EL (cell line): ENCODE measurements at places on chromosomes 4 and X.

GRCh38 chr4:25588206-25588605, 67.4 kb upstream of the SLC34A2 start:
- DNase-seq, result no peak

DNA sequence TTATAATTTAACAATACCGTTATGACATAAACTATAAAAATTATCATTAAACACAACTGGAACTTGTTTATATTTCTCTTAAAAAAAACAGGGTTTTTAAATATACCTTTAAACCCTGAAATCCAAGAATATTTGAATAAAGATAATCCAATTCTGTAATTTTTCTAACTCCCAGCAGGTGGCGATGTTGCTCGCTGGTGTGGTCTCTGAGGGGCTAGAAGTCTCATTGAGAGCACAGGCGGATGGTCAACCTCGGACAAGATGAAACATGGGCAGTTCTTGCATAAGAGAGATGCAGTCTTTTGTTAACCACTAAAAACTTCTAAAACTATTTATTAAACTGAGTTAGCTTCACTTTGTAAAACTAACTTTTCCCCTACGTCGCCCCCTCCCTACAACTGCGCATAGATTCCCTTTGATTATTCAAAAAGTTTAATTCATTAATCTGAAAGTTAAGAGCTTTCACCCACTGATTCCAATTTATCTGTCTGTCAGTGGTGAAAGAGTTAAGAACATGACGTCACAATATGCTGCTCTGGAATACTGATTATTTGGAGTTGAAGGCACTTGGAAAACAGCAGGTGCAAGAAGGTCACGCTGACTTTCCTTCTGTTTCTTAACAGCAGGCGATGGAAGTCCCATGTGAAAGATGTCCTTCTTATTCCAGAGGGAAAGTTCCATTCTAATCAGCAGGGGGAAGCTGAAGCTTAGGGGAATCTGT, 29.5 kb downstream of the DMP1 start:
- DNase-seq, result peak; percentile 72

DNA sequence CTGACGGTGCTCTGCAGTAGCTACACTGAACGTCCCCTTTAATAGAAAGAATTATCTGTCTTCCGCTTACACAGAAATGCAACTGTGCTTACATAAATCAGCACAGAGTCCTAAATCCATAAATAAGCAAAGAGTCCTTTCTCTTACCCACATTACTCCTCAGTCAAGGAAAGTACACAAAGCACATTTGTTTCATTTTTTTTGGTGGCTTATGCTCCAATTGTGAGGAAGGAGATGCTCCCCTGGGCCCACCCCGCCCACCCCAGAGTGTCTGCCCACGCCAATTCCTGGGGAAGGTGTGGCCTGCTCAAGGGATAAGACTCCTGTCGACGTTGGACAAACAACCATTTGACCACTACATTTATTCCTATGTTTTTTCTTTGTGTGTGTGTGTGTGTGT, 53.8 kb downstream of the CPLX1 start:
- DNase-seq, result no peak

DNA sequence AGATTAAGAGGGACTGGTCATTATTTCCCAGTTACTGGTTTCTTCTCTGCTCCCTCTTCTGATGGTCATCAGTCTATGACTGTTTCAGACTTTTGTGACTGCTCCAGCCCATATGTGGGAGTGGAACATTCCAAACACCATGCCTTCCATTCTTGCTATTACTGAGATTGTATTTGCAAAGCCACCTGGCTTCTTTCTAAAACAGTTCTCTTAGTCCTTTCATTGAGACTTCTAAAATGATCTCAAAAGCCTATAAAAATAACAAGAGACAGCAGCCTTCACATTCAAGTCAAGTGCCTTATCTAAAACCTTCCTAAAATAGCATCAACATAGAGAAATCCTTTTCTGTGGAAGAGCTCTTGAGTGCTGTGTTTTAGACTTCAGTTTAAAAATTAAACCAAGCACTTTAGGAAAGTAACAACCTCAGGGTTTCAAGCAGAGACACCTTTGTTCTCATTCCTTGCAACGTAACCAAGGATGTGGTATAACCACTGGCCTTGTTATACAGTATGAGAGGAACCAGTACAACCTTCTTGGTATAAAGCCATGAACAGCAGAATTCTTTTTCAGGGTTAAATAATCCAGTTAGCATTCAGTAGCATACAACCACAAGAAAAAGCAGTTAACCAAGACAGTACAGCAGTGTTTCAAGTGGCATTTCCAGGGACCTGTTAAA, 97.1 kb downstream of the NFKB1 start:
- peak; percentile 9 for DNase-seq

DNA sequence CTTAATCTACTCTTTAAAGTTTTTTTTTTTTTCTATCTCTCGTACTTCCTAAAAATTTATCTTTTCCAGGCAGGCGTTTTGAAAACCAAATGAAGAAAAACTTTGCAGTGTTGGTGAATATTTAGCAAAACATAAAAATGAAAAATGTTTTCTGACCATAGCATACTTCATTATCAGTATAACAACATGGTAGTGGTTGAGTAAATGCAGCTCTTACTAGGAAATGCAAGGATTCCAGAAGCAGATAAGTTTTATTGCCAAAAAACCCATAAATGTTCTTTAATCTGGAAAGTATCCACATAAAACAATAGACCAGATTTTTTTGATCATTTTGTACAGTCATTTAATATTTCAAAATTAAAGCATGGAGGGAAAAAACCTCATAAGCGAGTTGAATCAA, 136.9 kb upstream of the GUCY1A1 start:
- DNase-seq, result no peak

- no peak for DNase-seq
These were observed 42.9 kb downstream of the RASSF6 start for GRCh38 chr4:73577371-73577770.

DNA sequence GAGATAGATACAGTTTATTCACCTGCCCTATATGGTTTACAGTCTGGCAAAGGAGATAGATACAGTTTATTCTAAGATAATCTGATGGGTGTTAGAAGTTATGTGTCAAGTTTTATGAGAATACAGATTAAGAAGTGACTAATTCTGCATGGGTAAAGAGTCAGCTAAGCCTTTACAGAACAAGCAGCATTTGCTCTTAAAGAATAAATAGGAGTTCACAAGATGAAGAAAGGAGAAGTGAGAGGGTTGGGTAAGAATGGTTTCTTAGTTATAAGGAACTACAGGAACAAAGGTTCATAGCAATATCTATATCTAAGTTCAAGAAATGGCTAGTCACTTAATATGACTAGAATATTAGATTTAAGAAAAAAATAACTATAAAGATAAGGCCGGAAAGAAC, 47.6 kb downstream of the THOC2 start:
- no peak for DNase-seq

DNA sequence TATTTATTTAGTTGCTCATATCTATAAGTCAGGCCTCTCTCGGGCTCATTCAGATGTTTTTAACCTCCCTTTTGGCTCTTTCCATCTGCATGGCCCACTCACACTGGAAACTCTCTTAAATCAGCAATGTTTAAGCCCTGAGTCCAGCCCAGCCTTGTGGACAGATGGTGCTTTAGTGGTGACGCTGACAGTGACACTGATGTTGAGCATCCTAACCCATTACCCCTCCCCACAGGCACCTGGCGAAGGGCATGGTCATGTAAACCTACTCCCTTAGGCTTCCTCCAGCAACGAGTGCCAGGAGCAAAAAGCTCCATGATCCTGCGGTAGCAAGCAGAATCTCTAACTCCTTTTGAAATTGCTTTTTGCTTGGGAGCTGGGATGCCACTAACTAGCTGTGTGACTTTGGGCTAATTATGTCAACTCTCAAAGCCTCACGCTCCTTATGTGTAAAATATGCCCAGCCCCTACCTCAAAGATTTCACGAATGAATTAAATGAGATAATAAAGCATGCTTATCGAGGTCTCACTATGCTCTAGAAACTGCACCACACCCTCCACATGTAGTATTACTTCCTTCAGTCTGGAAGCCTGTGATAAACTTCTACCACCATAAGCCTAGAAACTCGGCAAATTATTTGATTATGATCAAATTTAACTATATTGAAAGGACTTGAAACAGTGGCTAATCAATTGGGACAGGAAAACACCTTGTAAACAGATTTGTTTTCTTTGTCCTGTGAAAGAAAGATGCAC, 569.4 kb downstream of the BCOR start:
- no peak for DNase-seq

- DNase-seq, result no peak
These were observed 60.4 kb downstream of the ZFYVE28 start for GRCh38 chr4:2357821-2358745.

GRCh38 chr4:183434264-183434663, 10.2 kb upstream of the CDKN2AIP start:
- no peak for DNase-seq

DNA sequence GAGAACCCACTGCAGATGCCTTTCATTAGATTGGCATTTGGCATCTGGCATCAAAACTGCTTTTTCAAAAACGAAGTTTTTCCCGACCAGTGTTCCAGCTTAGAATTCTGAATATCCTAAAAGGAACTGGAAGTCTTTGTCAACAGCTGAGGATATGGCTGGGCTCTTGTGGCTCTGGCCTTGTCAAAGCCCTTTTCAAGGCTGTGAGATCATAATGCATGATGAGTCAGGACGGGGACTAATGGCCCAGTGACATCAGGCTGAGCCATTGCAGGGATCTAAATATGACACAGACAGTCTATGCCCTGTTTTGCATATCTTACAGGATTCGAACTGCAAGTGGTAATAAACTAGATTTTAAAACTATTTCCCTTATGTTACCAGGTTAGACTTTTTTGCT, 306.4 kb downstream of the PTTG2 start:
- peak; percentile 45 for DNase-seq

DNA sequence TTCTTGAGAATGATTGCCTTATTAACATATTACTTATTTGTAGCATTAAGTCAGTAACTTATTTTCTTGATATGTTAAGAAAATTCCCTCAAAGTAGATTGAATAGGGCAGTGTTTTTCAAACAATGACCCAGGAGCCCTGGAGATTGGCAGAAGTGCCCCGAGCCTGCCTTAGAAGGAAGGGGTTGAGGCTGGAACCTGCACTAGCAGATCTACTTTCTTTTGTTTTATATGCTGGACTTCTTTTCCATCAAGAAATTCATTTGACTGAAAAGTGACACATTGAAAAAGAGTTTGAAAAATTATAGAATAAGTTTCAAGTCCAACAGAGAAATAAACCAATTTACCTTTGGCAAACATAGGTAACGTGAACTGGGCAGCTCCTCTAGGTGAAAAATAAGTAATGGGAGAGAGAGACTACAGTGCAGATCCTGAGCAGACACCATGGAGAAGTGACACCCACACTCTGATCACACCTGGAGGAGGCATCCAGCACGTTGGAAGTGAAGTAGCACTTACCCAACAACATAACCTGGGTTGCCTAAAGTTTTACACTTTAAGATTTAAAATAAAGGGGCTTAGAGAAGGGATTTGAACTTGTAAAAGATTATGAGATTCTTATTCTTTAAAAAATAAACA, 18.6 kb downstream of the ARSJ start:
- no peak for DNase-seq

GRCh38 chrX:72141372-72142004, 9.8 kb upstream of the RTL5 start:
- DNase-seq, result no peak

DNA sequence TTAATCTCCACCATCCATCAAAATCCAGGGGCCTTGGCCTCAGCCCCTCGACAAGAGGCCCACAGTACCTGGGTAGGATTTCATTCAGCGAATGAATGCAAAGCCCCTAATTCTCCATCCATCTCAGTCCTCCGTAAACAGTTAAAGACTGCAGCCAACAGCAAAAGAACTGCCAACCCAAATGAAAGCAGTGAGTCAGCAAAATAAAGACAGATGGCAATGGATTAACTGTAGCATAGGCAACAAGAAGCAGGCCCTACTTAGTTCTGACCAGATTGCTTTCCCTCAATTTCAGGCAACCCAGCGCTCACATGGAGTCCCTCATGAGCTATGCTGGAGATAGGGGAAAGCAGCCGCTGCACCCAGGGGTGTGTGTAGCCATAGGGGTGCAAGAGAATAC, 21.4 kb downstream of the PLAC1 start:
- DNase-seq, result no peak

GRCh38 chr4:56731857-56732256, 50.8 kb upstream of the HOPX start:
- no peak for DNase-seq

DNA sequence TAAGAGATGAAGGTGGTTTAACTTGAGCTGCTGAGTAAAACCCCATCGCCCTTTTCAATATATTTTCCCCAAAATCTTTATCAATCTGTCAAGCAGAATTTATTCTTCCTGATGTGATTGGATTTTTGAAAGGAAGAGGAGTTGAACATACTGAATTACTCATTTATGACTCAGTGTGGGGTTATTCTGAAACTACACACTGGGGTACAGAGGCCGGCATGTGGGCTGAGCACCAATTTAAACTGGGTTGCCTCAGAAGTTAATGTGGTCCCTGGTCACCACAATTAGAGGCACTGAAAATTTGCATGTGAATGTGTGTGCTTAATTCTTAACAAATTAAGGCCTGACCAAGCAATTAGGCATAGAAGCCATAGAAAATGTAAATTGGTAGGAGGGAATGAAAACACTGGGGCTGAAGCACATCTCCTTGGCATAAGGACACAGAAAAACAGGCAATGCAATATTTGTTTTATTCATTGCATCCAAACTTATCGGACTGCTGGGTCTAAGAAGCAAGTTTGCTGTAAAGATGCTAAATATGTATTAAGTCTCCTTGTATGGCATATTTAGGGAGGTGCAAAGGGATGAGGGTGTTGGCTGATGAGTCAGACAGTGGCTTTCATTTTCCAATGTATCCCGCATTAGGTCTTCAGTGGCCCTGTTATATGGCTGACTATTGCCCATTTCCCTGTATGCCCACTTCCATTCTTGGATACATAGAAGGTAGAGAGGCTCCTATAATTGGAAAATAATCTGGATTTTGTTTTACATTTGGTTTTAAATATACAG, 170.9 kb downstream of the IL15 start:
- peak; percentile 76 for DNase-seq

- DNase-seq, result no peak
These were observed 39.0 kb upstream of the SLITRK4 start for GRCh38 chrX:143674926-143675325.

- peak; percentile 40 for DNase-seq
These were observed 26.7 kb upstream of the CLDN34 start for GRCh38 chrX:9940421-9940820.

DNA sequence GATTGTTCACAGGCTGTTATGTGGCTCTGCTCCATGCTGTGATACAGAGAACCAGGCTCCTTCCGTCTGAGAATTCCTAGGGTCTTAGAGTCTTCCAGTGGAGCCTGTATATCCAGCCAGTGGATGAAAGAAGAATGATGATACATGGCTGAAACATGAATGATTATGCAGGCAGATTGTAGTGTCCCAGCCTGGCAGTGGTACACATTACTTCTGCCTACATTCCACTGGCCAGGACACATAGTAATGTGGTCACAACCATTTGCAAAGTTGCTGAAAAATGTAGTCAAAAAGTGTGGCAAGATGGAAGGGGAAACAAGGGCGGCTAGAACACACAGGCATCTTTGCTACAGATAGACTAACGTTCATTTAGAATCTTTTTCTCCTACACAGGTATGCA, 4.5 kb upstream of the GBA3 start:
- peak; percentile 25 for DNase-seq

DNA sequence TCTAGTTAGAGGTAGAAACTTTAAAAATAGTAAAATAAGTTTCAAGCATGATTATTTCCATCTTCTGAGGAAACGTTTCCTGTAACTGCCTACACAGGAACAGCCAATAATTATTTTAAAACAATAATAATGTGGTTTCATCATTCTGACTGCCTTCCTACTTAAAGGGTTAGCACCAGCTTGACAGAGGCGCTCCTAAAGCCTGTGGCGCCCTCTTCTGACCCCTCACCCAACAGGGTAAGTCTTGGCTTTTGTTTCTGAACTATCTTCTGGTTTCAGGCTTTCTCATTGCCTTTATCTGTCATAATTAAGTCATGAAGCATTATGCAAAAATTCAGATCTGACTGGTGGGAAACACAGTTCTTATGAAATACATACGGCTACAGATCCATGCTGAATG, 96.7 kb downstream of the ITM2A start:
- no peak for DNase-seq
